ENCODE measurements at places on chromosomes 13 and 19.

GRCh38 chr19:32053861-32054260 is 291.5 kb upstream of the ZNF507 start:
- DNase-seq, result no peak

DNA sequence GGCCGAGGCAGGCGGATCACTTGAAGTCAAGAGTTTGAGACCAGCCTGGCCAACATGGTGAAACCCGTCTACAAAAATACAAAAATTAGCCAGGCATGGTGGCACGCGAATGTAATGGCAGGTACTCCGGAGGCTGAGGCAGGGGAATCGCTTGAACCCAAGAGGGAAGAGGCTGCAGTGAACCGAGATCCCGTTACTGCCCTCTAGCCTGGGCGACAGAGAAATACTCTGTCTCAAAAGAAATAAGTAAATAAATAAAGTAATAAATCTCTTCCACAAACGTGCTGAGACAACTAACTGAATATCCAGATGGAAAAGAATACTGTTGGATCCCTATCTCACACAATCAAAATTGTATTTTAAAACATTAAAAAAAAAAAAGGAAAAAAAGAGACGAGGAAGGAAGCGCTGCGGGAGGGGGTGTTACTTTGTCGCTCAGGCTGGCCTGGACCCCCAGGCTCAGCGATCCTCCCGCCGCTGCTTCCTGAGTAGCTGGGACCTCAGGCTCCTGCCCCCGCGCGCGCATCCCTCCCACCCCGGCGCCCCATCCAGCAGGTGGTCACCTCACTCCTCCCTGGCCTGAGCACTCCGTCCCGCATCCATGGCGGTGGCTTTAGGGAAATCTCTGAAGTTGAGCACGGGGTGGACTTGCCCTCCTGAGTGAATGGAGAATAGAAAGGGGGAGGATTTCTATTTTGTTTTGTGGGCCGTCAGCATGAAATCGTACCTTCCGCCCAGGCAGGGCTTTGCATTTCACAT is 628 bp upstream of the ZNF813 start:
- DNase-seq, result no peak

DNA sequence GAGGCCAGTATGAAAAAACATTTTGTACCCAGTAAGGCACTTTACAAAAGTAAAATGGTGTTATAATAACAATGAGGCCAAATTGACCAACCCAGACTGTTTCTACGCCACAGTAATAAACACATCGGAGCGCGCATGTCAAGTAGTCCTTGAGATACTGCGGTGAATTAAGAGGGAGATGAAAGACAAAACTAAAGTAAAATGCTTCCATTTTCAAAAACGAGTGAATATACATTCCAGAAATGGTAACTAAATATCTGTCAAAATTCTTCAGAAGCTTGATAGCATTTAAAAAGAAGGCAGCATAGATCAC is 19.0 kb downstream of the N4BP2L1 start:
- no peak for DNase-seq

GRCh38 chr19:47109541-47110375 is 3.8 kb downstream of the ZC3H4 start:
- no peak for DNase-seq

GRCh38 chr13:58795715-58796114 is 1164.2 kb downstream of the PCDH17 start:
- DNase-seq, result no peak

GRCh38 chr19:55080968-55081769 is 5.5 kb downstream of the EPS8L1 start:
- no peak for DNase-seq

DNA sequence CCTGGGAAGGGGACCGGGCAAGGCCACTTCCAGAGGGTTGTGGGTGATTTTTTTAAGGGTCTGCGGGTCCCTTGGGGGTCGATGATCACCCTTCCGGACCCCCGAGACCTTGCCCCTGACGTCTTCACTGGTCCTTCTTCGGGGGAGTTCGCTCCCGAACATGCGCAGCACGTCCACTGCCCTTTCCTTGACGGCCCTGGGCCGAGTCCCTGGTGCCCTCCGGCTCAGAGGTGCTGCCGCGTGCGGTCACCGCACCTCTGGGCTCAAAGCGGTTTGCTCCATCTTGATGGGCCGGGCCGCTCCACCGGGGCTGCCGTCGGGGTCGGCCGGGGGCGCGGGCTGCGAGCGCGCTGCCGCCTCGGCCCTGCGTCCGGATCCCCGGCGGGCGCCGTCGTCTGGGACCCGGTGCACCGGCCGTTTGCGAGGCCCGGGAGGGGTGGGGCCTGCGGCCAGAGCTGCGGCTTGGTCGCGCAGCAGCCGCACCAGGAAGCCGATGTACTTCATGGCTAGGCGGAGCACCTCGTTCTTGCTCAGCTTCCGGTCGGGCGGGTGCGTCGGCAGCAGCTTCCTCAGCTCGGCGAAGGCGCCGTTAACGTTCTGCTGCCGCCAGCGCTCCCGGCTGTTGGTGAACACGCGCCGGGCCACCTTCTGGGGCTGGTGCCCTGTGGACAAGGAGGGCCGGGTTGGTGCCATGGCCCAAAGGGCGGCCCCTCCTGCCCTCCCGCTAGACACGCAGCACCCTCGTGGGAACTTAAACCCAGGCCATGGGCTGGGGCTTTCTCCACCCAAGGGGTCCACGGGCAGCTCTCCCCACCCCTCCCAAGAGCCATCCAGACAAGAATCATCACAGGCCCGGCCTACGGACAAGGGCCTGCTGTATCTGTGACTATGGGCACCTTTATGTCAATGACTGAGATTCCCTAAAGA is 3.3 kb downstream of the LYL1 start:
- no peak for DNase-seq

- no peak for DNase-seq
Observed at GRCh38 chr19:709196-709964, 645 bp downstream of the PALM start.

DNA sequence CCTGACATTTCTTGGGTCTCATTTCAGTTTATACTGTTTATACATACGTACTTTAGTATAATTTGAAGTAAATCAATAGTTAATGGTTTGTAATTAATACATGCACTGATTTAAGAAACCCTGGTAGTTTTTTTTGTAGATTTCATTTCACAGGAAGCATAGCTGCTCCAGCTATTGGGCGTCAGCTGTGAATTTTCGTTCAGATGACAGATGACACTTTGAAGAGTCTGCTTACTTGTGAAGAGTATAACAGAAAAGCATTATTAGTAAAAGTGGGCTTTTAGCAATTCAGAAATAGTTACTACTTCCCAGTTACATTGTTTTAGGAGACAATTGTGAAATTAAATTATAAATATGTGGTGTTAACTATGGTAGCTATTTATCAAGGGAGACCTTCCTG is 44.4 kb downstream of the METTL21C start:
- DNase-seq, result no peak

DNA sequence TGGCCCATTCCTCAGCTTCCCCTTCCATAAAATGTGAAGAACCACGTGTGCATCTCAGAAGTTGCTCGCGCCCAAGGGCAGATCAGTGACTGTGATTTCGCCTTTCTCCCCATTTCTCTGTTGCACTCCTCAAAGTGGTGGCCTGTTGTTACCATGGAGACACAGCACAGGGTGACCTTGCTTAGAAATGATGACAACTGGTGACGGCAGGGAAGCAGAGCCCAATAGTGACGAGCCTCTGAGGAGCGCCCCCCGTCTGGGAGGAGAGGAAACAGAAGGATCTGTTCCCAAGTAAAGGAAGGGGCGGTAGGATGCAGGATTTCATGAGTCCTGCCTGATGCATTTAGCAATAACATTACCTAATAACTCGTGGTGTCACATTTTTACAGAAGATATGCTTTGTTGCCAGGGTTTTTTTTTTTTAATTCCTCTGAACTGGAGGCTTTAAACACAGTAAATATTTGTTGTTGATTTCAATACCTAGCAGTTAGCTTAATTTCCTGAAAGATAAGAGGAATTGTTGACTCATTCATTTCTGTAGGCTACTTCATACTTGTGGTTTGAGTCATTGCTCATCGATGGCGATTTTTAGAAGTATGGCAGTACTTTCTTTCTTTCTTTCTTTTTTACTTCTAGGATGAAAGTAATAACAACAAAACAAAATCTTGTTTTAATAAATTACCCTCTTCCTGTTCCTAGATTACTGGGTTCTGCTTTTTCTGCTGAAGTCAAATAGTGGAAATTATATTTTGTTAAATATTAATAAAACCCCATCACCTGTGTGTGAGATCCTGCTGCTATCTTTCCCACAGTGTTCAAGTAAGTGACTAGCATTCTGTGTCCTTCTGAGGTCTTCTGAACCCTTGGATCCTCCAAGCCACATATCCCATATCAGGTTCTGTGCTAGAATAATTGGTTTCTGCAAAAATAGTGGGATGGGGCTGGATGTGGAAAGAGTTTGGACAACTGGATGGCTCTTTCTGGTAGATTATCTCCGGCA is 36.0 kb downstream of the MBNL2 start:
- no peak for DNase-seq

DNA sequence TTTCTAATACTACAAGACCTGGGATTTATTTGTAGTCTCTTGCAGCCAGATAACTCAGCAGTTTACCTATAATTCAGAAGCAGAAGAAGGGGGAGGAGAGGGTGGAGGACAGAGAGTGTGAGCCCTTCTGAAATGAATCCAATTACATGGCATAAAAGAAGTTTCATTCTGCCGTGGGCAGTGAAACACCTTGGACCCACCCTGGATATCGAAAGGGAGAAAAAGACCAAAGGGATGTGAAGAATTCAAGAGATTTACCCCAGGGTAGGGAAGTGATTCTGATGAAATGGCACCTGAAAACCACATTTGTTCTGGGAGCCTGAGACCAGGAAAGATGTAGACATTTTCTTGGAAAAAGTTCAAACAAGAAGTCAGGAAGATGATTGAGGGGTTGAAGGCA is 140.9 kb downstream of the NDFIP2 start:
- no peak for DNase-seq

DNA sequence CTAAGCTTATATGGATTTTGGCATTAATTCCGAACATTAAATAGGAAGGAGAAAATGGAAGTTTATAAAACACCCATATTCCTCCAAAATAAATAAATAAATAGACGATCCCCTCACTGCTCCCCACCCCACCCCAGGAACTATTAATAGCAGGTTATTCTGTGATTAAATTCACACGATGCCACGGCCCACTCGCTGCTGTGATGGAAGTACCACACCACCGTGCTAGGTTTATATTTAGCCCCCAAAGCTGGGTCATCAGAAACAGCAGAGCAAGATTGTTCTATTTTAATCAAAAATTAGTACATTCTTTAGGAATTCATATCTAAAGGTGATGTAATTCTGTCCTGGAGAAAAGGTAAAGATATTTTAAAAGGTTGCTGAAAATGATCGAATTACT is 65.4 kb downstream of the CCDC70 start:
- no peak for DNase-seq

- no peak for DNase-seq
Observed at GRCh38 chr19:38452430-38453366, 19.2 kb downstream of the RYR1 start.

DNA sequence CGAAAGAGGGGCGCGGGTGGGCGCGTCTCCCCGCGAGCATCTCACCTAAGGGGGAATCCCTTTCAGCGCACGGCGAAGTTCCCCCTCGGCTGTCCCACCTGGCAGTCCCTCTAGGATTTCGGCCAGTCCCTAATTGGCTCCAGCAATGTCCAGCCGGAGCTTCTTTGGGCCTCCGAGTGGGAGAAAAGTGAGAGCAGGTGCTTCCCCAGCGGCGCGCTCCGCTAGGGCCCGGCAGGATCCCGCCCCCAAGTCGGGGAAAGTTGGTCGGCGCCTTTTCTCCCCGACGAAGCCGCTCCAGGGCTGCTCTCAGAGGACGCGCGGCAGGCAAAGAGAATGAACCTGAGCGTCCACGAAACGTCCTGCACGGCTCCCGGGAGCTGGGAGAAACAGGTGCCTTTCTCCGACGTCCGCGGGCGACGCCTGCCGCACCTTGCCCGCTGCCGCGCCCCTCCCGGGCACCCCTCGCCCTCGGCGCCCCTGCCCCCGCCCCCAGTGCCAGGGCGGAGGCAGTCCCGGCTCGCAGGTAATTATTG is 366 bp upstream of the KL start:
- DNase-seq, result no peak

GRCh38 chr13:101511766-101512165 is 59.3 kb downstream of the ITGBL1 start:
- no peak for DNase-seq

GRCh38 chr19:57560049-57560491 is 407 bp upstream of the ZNF550 start:
- DNase-seq, result no peak

DNA sequence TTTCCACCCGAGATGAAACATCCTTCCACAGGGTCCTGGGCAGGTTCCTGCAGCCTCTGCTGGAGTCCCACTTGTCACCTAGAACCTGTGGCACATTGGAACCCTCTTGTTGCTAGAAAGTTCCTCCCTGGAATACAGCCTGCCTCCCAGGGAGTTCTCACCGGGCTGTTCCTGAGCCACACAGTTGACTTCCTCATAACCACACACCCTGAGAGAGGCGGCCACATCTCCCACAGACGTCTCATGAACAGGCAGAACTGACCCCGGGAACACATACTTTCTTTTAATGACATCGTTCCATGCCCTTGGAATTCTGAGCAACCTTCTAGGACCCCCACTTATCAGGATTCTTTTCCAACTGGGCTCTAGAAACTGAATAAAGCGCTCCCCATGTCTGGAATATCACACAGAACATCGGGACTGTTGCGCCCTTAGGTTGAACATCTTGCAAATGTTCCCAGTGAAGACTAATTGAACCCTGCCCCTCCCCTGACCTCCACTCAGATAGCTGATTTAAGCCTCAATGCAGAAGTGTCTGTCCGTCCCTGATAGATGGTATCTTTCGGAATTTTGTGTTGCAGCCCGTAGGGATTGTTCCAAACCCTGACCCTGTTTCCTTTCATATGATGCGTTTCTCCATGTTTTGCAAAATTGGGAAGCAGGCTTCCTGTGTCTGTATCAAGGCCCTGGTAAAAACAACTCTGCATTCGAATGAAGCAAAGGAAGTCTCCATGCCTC is 91.1 kb downstream of the RAB20 start:
- DNase-seq, result no peak

GRCh38 chr19:16482745-16483144 is 11.0 kb upstream of the EPS15L1 start:
- DNase-seq, result no peak

DNA sequence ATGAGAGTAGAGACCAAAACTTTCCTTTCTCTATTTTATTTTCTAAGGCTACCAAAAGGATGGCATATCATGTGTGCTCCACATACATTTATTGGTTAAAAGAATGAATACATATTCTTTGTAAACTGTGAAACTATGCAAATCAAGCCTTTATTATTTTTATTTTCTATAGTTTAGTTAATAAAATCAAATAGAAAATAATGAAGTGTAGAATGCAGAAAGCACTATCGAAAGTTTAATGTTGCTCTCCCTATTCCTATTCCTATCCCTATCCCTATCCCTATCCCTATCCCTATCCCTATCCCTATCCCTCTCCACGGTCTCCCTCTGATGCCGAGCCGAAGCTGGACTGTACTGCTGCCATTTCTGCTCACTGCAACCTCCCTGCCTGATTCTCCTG is 60.3 kb downstream of the ZNF100 start:
- DNase-seq, result no peak

Measured in DMS 273 treated with DMSO at 0.1 percent for 48 hours (cell line).